RPMI8226 (cell line): ENCODE measurements at places on chromosomes 5 and 9.

- no peak for DNase-seq
These were observed 5.2 kb downstream of the DBH start for GRCh38 chr9:133641396-133641655.

DNA sequence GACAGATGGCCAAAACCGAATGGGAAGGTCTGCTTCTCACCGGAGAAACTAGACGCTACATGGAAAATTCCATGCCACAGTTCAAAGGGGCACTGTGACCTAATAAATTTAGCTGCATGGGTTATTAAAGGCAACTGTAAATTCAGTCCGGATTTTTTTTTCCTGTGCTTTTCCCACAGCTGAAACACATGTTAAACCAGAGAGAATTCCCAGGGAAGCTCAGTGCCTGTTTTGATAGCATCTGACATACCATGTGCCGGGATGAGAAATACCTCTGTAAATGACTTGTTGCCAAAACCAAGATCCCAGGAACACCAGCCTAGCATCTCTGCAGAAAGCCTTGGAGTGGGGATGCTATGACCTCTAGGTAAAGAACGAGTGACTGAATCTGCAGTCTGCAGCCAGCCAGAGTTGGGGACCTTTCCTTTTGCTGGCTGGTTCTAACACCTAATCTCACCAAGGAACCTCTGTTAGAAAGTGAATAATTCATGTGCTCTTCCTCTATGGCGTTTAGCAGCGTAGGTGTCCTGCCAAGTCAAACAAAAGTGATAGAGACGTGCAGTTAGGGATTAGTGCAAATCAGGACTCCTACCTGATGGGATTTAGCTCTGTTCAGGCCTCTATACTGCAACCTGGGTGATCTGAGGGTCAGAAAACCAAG is 77.9 kb downstream of the SLIT3 start:
- no peak for DNase-seq

DNA sequence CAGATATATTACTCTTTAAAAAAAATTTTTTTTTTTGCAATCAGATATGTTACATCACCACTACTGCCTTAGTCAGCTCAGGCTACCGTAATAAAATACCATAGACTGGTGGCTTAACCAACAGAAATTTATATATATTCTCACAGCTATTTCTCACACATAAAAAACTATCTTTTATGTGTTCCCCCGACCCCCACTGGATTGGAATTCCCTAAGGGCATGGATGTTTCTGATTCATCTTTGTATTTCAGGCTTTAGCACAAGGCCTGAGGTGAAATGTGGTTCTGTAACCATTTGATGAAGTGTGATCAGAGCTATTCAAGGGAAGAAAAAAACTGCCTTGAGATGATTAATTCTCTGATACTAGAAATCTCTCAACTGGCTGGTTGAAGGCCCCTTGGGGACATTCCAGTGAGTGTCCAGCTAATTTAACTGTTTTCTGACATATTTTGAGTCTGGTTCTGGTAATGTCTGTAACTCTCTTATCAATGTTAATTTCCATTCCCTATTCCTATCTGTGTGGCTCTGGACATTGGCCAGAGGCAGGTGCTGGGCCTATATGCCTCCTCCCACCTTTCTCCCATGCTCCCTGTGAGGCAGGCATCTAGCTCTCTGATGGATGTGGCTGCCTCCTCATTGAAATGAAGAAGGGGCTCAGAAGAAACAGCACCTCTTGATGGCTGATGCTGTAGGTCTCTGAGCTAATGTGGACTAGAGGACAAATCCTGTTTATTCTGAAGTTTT is 2.5 kb downstream of the CD14 start:
- no peak for DNase-seq

GRCh38 chr5:126277762-126278161 is 145.4 kb upstream of the GRAMD2B start:
- DNase-seq, result no peak

DNA sequence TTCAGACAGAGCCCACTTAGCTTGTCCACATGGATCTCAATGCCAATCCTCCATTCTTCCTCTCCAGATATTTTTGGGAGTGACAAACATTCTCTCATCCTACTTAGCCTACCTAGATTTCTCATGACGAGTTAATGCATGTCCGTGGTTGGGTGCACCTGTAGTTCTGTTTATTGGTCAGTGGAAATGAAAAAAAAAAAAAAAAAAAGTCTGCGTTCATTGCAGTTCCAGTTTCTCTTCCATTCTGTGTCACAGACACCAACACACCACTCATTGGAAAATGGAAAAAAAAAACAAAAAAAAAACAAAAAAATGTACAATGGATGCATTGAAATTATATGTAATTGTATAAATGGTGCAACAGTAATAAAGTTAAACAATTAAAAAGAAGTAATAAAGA is 59.0 kb downstream of the BASP1 start:
- no peak for DNase-seq

DNA sequence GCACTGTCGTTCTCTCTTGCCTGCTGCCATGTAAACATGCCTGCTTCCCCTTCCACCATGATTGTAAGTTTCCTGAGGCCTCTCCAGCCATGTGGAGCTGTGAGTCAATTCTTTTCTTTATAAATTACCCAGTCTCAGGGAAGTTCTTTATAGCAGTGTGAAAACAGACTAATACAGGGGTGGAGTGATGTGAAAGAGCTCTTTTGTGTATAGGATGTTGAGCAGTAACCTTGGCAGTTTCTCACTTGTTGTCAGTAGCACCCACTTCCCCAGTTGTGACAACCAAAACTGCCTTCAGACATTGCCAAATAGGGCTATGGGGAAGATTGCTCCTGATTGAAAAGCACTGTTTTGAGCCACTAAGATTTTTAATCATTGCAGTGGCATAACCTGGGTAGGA is 552.2 kb upstream of the ZNF462 start:
- DNase-seq, result no peak

GRCh38 chr5:62421414-62421813 is 8.9 kb downstream of the IPO11 start:
- DNase-seq, result no peak

GRCh38 chr5:67795781-67796477 is 419.6 kb upstream of the PIK3R1 start:
- no peak for DNase-seq

- DNase-seq, result peak; percentile 38
These were observed 1.7 kb downstream of the TUT7 start for GRCh38 chr9:86352440-86353077.
